Activated CD4-positive, alpha-beta T cell treated with anti-CD3 and anti-CD28 coated beads, Interleukin-2, amount 50 U/mL, for 16 hours (primary cell): ENCODE measurements at places on chromosomes 12 and 14.

- DNase-seq, result no peak
These were observed 216.9 kb downstream of the NTF3 start for GRCh38 chr12:5648692-5649359.

DNA sequence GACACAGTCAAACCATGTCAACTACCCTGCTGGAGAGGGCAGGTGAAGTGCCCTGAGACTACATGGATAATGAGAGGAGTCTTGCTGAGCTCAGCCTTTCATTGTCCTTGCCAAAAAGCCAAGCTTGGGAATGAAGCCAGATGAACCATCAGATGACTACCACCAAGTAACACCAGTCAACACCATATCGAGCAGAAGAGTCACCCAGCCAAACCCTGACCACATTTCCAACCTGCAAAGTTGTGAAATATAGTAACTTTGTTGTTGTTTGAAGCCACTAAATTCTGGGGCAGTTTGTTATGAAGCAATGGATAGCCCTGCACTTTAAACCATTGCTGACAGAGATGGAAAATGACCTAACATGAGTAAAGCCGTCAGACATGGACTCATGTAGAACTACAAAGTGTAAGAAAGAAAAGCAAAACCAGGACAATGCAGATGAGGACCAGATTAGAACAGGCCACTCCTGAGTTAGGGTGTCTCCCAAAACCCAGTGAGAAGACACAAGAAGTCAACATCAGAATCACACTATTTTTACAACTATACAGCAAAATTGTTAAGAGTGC lies 12.5 kb upstream of the CRADD start:
- no peak for DNase-seq

DNA sequence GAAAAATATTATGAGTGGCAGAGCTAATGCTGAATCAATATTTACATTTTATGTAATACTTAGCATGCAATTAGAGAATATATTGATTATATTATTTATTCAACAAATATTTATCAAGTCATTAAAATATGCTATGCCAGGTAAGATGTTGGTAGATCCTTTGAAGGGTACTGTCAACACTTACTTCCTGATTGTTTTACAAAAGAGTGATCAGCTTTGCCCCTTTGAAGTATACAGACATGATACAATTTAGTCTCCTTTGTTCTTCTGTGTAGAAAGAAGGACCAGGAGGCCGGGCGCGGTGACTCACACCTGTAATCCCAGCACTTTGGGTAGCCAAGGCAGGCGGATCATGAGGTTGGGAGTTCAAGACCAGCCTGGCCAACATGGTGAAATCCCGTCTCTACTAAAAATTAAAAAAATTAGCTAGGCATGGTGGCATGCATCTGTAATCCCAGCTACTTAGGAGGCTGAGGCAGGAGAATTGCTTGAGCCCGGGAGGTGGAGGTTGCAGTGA lies 73.9 kb upstream of the IFNG-AS1 start:
- no peak for DNase-seq

GRCh38 chr14:37232907-37233481 lies 35.3 kb downstream of the MIPOL1 start:
- DNase-seq, result peak; percentile 32

- DNase-seq, result no peak
These were observed 39.8 kb downstream of the RNF34 start for GRCh38 chr12:121439715-121440114.

DNA sequence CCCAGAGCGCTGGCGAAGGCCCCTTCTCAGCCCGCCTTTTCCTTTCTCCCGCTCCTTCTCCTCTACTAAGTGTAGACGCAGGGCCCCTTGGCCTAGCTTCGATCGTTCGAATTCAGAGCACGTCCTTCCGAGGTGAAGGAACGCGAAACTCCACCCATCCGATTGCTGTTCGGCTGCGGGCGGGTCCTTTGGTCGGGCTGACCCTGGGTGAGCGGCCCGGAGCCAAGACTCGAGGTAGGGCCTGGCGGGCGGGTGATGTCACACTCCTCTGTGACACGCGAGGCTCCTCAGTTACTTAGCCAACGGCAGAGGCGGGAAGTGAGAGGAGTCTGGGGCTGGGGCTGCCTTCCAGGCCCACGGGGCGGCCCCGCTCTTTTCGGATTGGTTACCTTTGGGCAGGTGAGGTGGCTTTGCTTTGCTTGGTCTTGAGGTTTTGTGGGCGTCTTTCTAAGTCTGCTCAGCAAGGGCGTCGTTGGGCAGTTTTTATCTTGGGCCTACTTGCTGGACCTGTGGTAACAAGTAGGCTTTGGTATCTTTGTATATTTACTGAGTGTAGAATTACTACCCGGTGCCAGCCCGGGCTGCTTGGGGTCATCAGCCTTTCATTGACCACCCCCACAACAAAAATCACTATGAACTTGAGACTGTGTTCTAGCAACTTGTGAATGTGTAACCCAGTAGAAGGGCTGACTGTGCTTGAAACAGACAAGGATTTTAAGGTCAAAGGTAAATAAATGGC lies 694 bp downstream of the TMBIM6 start:
- peak; percentile 93 for DNase-seq

DNA sequence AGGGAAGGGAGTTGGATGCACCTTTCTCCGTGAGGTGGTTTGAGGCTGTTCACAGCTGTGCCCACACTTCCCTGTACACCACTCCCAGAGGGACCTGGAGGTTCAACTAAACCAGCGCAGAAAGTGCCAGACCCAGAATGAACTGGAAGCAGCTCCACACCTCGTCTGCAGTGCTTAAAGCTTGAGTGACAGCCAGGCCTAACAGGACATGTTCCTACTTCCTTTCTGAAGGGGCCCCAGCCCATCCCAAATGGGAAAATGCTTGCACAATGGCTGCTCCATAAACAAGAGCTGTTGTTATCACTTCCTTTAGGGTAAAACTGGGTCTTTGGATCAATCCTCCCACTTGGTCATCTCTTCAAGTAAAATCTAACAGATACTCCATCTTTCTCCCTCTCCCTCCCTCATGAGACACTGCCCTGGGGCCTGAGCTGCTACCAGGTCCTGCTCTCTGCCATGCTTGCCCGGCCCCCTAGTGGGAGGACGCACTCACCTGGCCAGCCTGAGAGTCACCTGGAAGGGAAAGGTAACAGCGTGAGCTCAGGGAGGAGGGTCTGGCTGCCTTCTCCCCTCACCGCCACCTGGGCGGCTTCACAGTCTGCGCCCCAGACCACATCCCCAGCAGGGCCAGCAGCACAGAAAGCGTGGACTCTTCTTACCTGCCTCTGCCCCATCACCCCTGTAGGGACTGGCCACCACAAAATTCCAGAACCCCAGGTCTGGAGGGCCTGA lies 33.5 kb downstream of the ISCA2 start:
- no peak for DNase-seq

DNA sequence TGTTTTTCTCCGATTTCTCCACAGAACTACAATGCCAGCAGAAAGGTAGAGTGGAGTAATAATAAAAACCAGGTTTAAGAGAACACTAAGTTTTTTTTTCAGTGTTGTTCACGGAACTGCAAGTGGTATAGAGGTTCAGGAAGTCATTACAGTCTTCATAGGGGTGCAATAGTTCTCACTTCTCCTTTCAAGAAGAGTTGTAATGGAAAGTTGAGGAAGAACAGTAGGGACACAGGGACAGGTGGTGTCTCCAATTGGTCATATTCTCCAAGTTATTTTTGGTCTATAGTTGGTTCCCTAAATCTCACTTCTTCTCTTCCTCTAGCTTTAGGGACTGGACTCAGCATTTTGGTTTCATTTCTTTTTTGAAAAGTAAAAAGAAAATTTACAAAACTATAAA lies 894.0 kb downstream of the NRXN3 start:
- DNase-seq, result no peak

DNA sequence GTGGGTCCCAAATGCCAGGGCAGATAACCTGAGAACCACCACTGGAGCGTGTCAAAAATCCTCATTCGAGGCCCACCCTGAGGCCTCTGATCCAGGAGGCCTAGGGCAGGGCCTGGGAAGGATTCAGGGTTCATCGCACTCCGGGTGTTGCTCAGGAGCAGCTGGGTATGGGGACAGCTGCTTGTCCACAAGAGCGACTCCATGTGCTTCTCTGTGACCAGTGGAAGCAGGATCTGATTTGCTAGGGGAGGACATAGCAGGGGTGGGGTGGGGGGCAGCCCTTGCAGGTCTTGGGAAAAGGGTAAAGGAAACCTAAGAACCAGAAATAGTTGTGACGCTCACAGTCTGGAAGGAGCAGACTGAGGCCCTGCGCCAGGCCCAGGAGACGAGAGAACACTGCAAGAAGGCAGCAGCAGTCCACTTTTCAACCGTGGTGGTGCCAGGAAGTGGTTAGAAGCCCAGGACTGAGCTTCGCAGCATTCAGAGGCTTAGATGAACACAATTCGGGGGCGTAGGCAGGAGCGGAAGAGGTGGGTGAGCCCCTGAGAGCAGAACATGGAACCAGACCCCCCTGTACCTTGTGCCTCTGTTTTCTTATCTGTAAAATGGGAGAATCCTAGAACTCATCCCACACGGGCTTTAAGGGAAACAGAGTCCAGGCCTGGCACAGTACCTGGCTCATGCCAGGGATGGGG lies 33.7 kb downstream of the ITPK1 start:
- DNase-seq, result no peak

DNA sequence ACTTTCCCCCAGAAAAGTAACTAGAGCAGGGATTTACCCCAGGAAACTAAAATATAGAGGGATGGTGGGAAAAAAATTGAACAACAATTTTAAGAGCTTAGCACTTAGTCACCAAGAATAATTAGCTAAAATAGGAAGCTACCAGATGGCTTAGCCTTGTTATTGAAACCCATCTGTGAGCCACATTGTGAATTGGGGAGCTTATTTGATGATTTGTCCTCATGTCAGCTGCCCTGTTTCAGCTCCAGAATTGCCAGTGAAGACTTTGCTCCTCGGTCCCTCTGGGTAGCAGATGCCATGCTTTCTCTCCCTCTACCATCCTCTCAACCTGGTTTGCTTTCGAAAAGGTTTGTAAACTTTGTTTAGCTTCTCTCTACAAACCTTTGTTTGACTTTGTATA lies 67.7 kb upstream of the PTHLH start:
- no peak for DNase-seq

- DNase-seq, result no peak
These were observed 46.7 kb upstream of the EGLN3 start for GRCh38 chr14:33997611-33998010.

GRCh38 chr12:30997685-30998440 lies 71.3 kb downstream of the TSPAN11 start:
- DNase-seq, result no peak

- no peak for DNase-seq
These were observed 10.4 kb upstream of the TMEM263 start for GRCh38 chr12:106945261-106945851.

GRCh38 chr14:81172881-81173280 lies 47.9 kb downstream of the GTF2A1 start:
- no peak for DNase-seq

GRCh38 chr12:58532855-58533608 lies 387.3 kb downstream of the LRIG3 start:
- no peak for DNase-seq

GRCh38 chr14:21475767-21476522 lies 814 bp downstream of the RAB2B start:
- DNase-seq, result no peak

DNA sequence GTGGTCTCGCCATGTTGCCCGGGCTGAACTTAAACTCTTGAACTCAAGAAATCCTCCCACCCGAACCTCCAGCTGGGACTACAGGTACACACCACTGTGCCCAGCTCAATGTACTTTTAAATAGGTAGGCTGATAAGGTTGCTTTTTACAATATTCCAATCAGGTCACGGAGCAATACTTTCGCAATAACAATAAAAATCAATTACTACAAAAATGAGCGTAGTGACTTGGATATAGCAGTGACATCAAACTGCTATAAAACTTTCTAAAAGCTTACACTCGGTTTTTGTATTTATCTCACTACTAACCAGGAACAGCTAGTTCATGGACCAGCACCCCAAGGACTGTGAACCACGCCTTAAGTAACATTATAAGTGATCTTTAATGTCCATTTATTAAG lies 10.5 kb downstream of the SARNP start:
- DNase-seq, result no peak

DNA sequence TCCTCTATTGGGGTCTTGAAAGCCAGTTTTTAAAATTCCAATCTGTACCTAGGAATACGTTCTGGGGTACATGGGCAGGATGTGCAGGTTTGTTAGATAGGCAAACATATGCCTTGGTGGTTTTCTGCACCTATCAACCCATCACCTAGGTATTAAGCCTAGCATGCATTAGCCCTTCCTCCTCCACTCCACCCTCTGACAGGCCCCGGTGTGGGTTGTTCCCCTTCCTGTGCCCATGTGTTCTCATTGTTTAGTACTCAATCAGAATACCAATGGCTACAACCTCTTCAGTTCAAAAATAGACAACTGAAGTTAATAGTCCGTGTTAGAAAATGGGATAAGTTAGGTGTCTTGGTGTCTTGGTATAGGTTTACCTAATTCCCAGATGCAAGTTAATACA lies 3.4 kb downstream of the NTS start:
- no peak for DNase-seq

DNA sequence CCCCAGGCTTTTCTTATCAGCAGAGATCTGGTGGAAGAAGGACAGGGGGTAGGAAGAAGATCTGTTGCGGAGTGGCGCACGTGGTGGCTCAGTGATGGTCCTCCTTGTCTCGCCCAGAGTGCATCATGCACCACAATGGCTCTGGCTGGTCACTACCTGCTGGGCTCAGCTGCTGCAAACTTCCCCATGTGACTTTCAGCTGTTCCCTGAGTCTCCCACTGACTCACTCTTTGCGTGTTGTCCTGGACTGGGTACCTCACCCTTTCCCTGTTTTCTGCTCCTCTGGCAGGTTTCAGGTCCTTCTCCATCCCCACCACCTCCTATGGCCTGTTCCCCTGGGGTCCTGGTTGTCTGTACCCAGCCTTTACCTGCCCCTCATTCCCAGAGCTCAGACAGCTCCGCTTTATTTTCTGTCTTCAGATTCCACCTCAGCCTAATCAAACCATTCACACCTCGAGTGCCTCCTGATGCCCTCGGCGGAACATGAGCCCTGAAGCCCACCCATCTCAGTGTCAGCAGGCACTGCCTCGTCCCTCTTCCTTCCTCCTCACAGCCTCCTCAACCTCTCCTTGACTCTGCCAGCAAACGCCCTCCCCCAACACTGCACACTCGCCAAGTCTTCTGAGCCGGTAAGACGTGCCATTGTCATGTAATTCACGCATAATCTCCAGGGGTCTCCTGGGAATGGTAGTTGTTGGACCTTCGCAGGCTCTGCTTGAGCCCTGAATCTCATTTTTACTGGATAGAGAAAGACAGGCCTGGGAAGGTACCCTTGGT lies 1.8 kb downstream of the C1R start:
- DNase-seq, result no peak

- no peak for DNase-seq
These were observed 83.5 kb downstream of the RIMBP2 start for GRCh38 chr12:130632642-130633041.

DNA sequence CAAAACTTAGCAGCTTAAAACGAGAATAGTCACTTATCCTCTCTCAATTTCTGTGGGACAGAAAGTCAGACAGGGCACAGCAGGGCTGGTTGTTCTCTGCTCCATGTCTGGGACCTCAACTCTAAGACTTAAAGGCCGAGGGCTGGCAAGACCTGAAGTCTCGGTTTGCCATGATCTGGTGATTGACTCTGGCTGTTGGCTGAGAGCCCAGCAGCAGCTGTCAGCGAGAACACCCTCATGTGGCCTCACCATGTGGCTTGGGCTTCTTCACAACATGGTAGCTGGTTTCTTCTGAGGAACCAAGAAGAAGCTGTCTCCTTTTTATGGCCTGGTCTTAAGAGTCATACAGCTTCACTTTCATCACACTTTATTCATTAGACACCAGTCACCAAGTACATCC lies 1.7 kb upstream of the VASH1 start:
- DNase-seq, result no peak
